ENCODE measurements at places on chromosomes 2 and 18. TPM values are rescaled to one million over a fixed set of nuclear protein-coding genes. Genes with fewer than 3 reads are reported as not detected.

EPB41L3 gene
- 37.4 TPM for total RNA-seq

SCYGR2 gene
- not detected for total RNA-seq

TFPI gene
- total RNA-seq = 86.8 TPM

TLX2 gene
- total RNA-seq = not detected
